Activated CD4-positive, CD25-positive, alpha-beta regulatory T cell treated with anti-CD3 and anti-CD28 coated beads, Interleukin-2, amount 50 U/mL, for 16 hours (primary cell): ENCODE measurements at places on chromosomes 16 and 17.

DNA sequence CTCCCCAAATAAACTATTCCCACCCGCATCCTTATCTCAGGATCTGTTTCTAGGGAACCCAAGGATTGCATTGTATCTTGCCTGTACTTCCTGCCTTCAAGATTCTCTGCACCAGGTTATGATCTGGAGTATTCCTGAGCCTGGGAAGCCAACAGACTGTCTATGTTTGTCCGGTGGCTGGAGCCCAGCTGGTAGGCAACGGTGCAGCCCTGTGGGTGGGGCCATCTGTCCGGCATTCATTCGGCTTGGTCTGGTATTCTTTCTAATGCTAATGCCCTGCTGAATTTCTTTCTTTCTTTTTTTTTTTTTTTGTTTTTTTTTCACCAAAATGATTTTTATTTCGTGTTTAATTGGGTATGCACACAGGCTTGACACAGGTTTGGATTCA is 20.7 kb upstream of the TVP23A start:
- no peak for DNase-seq

DNA sequence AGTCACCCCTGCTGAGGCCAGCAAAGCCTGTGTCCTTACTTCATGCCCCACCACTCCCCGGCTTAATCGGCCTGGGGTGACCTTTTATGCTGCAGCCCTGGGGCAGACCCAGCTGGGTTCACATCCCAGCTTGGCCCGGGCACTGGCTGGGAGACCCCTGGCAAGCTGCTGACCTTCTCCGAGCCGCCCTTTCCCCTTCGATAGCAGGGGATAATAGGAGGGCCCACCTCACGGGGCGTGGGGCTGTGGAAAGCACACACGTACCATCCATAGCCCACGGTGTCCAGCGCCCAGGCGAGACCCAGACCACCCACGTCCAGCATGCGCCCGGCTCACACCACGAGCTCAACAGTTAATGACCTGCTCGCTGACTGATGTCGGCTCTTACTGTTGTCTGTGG is 26.8 kb downstream of the TBC1D16 start:
- DNase-seq: no peak

DNA sequence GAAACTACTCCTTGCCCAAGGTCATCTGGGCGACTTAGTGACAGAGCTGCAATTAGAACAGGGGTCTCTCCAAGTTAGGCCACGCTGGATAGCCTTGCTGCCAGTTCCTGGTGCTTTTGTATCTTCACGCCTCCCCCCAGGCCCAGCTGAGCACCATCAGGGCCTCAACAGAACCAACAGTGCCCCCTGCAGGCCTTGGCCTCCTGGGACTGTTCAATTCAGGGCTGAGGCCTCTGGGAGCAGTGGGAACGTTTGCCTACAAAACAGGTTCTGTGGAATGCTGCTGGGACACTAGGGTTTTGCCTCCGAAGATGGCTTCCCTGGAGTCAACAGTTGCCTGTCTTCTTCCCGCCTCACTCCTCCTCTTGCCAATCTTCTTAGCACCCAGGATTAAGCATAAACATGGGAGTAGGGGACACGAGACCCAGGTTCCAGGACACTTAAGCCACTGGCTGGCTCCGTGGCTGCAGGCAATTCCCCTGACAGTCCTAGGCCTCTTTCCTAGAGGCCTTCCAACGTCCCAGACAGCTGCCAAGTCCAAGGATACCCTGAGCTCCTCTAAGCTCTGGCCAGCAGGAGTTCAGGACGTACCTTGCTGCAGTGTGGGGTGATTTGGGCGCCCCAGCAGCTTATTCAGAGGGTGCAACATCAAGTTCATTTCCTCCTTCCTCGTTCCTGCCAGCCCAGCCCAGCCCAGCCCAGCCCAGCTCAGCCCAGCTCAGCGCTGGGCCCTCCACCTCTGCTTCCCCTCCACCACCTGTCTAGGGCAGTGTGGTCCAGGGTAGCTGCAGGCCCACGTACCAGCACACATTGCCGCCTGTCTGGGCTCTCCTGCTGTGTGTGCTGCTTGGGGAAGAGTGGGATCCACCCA is 246.6 kb upstream of the RPL38 start:
- DNase-seq: no peak

DNA sequence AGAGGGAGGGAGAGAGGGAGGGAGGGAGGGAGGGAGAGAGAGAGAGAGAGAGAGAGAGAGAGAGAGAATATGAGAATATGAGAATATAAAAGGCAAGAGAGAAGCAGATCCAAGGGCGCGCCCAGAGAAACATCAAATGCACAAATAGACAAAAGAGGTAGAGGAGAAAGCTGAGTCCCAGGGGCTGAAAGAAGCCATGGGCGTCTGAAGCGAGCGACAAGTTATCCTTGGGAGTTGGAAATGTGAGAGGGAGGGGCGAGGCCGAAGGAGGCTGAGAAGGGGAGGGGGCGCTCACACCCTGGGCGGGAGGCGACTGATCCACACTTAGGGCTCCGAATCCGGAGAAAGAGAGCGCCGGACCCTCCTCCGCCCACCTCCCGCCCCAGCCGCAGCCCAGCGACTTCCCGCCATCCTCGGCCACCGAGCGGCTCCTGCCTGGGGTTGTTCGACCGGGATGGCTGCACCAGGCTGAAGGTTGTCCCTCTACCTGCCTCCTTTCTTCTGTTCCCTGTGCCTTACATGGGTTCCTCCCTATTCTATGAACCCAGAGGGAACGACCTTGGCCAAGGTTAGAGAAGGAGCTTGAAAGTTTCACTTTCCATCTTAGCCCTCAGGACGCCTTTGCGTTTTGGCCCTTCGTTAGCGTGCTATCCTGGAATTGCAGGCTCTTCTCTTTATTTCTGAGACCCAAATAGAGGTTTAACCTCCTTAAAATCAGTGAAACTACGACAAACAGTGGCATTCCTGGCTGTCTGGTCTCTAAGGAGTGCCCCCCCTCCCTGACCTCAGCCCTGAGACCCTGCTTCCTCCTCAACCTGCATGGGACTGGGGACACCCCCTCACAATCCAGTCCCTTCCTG is 21.2 kb upstream of the HOXB9 start:
- no peak for DNase-seq

GRCh38 chr17:47633996-47634395 is 15.7 kb upstream of the KPNB1 start:
- no peak for DNase-seq

GRCh38 chr16:81936209-81937000 is 74.9 kb downstream of the SDR42E1 start:
- DNase-seq: no peak

GRCh38 chr17:28071891-28072606 is 29.6 kb downstream of the NLK start:
- DNase-seq: no peak

GRCh38 chr16:87086156-87086555 is 231.0 kb downstream of the C16orf95 start:
- no peak for DNase-seq

- DNase-seq: no peak
Measured at GRCh38 chr16:70254180-70254964, 2.6 kb upstream of the EXOSC6 start.

DNA sequence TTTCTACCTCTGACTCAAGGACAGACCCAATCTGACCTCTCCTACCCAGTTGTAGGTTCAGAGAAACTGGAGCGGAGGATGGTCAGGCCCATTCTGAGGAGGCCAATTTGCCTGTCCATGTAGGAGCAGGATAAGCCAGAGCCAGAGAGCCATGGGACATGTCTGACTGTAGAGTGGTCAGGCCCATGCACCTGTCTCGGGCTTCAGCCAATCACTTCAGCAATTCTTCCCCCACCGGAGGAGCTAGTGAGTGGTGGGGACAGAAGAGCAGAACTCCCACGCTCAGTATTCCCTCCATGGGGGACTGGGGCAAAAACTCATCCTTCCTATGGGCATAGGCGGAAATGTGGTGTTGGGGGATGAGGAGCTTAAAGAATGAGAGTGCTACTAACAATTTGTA is 14.3 kb downstream of the DCAF7 start:
- DNase-seq: no peak

- no peak for DNase-seq
Measured at GRCh38 chr17:27481327-27481726, 25.1 kb downstream of the KSR1 start.

- DNase-seq: no peak
Measured at GRCh38 chr16:1643521-1643920, 31.4 kb downstream of the CRAMP1 start.

DNA sequence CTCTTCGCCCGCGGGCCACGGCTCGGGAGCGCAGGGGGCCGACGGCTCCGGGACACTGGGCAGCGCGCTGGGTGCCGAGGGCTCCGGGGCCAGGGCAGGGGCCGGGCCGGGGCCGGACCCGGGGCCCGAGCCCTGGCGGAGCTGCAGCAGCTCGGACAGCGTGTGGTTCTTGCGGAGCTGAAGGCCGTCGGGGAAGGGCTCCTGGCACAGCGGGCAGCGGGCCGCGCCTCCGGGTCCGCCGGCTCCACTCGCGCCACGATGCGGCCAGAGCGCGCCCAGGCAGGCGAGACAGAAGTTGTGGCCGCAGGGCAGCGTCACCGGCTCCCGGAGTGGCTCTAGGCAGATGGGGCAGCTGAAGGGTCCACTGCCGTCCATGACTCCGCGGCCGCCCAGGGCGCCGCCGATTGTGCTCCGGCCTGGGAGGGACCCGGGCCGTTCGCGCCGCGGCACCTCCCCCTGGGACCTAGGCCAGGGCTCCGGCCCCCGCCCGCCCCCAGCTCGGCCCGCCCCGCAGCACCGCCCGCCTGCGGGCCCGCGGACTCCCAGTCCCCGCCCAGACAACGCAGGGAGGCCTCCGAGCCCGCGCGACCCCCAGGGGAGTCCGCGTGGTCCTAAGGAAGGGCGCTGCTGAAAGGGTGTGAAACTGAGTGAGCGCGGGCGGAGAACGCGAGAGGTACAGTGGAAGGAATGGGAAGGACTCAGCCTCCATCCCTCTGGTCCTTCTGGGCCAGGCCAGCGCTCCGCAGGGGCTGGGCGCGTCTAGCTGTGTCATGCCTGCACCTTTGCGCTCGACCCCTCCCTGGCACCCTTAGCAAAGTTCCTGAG is at the start of gene TRIM47:
TSS of gene TRIM47 (minus strand) at position 408 of the 825 bp plus-strand sequence. CDS start at position 375, 33 bp downstream.
- DNase-seq: no peak

DNA sequence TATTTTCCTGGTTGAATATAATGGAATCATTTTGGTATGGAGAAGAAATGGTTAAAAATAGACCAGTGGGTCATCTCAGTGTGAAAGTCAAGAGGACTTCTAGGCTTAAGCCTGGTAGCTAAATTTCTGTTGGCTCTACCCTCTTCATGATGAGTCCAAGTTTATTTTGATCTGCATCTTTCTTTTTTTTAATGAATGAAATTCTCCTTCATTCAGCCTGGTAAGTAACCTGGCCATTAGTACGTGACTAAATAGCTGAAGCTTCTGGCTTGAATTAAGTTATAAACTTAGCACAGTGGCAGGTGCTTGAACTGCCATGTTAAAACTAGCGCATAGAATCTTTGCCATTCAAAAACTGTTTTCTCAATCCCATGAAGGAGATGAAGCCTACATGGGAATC is 28.0 kb downstream of the NF1 start:
- no peak for DNase-seq

- DNase-seq: no peak
Measured at GRCh38 chr17:12472252-12473173, 193.2 kb upstream of the MYOCD start.

DNA sequence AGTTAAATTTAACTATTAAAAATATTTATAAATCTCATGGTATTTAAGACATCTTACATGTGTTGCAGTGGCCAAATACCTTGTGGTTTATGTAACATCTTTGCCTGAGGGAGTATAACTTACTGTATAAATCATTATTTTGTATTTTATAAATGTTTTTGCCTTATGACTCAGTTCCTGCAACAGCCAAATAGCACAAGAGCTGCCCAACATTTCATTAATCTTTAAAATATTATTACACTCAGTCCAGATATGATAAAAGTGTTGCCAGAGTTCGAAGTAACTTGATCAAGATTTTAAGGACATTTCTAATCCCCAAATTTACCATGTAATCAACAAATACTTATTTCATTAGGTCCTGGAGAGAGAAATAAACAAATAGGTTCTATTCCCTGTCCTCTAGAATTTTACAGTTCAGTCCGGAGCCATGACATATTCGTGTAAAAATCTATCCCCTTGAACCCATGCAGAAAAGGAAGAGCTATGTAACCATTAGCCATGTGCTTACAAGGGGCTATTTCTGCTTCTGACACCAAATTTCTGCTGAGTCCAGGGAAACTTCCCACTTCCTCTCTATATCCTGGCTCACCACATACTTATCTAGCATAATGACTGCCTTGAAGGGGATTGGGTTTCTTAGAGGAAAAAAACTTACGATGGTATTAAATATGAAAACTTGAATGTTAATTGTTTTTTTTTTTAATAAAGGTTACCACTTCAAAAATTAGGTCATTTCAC is 44.0 kb downstream of the IRX6 start:
- DNase-seq: no peak

DNA sequence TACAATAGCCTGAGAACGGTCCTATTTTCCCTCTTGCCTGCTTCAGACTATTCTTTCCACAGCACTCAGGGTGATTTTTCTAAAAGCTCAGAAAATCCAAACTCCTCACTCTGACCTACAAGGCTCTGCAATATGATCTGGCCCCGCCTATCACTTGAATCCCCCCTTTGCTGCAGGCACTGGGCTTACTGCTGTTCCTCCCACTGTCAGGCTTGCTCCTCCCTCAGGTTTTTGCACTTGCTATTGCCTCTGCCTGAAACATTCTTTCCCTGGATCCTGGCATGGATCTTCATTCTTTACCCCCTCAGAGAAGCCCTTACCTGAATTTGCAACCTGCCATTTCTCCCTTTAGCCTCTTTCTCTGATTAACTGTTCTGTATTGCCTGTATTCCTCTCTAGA is 52.3 kb downstream of the RPGRIP1L start:
- no peak for DNase-seq

- no peak for DNase-seq
Measured at GRCh38 chr16:58057121-58057520, 31.6 kb downstream of the MMP15 start.

GRCh38 chr16:68349838-68350410 is 39.1 kb downstream of the PRMT7 start:
- no peak for DNase-seq

- DNase-seq: no peak
Measured at GRCh38 chr16:17372386-17372785, 98.4 kb downstream of the XYLT1 start.

GRCh38 chr16:58020628-58021521 is 4.7 kb upstream of the MMP15 start:
- peak; percentile 41 for DNase-seq

DNA sequence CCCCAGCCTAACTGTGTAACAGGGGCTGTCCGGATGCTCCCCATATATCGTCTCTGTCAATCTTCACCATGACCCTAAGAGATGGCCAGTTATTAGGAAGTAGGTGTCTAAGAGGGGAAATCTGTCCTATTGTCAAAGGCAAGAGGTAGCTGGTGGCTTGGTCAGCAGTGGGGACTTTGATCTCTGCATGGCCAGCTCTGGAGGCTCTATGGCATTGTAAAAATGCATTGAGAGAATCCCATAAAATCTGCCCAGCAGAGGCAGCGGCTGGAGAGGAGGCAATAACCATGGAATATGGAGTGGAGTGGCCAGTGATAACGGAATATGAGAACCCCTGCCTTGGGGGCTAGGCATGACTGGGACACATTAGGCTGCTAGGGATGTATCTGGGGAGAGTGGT is 88.8 kb downstream of the MRM1 start:
- no peak for DNase-seq

GRCh38 chr17:44595216-44595775 is 38.0 kb downstream of the FZD2 start:
- DNase-seq: no peak
